ENCODE measurements at places on chromosomes 5 and 9.

- no peak for DNase-seq
These were observed 77.7 kb downstream of the EFNA5 start for GRCh38 chr5:107593009-107593408.

GRCh38 chr9:11551106-11551505, 938.3 kb upstream of the PTPRD start:
- DNase-seq = no peak

DNA sequence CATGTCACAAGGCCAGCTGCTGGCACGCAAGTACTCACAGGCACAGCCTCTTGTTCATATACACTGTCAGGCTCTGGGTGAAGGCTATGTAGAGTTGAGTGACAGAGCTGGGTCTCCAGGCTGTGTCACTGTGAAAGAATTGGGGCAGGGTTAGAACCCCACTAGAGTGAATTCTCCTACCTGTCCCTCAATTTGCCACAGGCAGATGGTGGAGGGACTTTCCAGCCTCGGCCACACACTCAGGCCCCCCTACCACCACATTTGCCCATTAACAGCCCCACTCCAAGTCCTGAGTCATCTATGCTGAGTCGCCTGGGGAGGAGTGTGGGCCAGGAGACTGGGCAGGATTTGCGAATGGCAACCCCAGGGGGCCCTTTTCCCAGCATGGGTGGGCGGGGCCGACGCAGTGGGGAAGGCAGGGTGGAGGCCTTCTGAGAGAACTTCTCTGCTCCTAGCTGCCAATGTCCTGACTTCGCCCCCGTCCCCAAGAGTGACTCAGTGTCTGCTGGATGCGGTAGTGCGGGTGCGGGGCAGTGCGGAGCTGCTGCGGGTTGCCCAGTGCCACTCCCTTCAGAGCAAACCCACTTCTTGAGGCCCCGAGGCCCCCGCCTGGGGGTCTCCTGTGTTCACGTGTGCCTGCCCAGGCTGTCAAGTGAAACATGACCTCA, 50.3 kb upstream of the PSD2 start:
- DNase-seq = peak; percentile 92

DNA sequence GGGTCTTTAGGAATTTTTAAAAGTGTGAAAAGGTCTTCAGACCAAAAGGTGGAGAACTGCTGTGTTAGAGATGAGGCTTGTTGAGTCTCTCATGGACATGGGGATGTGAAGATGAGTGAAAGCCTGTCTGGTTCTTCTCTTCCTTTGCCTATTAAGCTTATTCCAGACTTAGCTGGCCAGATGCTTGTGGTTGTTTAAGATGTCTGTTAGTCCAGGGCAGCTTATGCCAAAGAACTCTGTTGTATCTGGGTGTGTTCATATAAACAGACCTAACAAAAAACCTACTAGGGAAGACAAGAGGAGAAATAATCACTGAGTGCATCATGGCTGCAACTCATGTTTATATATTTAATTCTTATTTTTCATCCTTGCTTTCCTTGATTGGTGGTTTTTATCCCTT, 57.5 kb upstream of the NCS1 start:
- no peak for DNase-seq

DNA sequence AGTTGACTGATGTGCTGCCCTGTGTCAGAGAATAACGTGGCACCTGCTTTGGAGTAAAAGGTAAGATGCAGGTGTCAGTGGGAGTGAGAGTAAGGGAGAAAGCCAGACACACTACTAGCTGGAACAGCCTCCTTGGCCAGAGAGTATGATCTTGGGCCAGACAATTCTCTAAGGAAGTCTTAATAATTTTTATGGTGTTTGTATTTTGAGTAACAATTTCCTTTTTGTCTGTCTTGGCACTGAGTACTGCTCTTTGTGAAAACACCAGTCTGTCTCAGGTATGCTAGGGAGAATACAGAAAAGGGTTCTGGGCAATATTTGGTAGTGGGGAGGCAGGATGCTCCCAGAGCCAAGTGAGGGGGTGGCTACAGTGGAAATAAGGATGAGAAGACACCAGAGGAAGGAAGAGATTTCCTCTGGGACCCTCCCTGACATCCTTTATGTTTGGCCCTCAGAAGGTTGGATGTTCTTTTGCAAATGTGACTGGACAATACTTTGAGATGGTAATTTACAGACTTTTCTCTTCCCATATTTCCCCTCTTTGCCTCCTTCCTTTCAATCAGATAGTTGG, 20.6 kb upstream of the PRDM6 start:
- no peak for DNase-seq

GRCh38 chr5:107372723-107373450, 297.9 kb downstream of the EFNA5 start:
- DNase-seq = no peak

- DNase-seq = no peak
These were observed 358.0 kb downstream of the ENC1 start for GRCh38 chr5:74282490-74282889.

GRCh38 chr5:91373600-91373999, 9.5 kb downstream of the ARRDC3 start:
- DNase-seq = no peak

DNA sequence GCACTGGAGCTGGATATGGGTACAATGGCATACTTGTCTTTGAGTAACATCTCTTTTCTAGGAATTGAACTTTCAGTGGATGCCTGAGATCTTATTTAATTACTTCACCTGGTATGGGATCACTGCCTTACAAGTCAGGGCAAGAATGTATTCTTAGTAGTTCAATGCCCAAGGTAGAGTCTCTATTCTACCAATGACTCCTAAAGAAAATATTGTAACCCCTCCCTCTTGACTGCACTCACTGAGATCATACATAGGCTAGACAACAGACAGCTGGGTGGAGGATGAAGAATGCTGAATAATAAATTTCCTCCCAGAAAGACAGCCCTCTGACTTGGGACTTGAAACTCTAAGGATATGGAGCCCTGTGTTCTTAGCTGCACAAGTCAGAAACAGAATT, 1216.3 kb upstream of the ACO1 start:
- no peak for DNase-seq

DNA sequence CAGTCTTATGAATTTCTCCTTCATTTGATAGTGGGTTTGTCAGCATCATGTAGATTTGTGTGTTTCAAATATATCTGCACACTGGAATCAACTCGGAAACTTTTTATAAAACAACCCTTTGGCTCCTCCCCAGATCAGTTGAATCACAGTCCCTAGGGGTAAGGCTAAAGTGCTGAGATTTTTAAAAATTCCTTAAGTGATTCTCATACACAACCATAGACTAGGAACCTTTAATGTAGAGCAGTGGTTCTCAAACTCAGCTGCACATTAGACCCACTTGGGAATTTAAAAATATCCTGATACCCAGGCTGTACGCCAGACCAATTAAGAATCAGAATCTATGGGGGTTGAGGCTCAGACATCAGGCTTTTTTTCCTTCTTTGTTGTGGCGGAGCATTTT, 17.5 kb upstream of the JAK2 start:
- no peak for DNase-seq

DNA sequence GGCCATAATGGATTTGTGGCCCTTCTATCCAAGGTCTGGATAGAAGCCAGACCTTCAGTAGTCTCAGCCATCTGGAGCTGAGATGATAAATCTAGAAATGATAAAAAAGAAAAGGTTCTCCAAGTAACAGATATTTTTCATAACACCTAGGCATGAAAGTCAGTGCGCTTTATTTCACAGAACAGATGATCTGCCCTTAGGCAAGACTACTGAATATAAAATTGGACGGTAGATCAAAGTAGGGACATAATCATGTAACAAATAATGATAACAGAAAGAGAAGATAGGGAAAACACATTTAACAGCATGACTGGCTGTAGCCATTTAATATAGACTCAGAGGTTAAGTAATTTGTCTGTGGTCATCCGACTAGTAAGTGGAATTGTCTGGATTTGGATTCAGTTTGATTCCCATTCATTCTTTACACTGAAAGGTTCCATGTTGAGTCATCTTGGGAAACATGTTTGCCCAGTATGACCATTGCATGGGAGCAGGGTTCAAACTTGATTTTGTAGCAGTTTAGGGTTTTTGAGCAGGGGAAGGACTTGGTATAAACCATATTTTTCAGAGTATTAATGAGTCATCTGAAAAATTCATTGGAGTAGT, 4.1 kb upstream of the CAVIN4 start:
- DNase-seq = no peak

DNA sequence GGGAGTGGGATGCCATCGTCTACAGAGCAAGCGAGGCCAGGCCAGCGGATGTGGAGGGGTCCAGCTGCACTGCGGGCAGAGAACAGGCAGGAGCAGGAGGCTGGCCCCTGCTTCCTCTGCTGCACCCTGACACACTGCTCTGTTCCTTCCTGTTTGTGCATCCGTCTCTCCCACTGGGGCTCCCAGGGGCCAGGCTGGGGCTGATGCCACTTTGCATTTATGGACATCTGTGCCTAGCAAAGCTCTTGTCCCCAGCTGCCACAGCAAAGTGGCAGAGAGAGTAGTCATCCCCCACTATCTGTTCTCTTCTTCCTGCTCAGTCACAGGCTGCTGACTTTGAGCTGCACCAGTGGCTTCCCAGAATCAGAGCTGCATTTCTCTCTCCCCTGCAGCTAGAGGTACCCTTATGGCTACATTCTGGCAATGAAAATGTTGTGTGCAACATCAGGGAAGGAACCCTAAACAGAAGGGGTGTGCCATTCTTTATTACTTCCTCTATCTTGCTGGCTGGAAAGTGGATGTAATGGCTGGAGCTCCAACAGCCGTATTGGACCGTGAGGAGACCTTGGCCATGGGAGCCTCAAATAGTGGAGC, 4.2 kb upstream of the NINJ1 start:
- DNase-seq = no peak

DNA sequence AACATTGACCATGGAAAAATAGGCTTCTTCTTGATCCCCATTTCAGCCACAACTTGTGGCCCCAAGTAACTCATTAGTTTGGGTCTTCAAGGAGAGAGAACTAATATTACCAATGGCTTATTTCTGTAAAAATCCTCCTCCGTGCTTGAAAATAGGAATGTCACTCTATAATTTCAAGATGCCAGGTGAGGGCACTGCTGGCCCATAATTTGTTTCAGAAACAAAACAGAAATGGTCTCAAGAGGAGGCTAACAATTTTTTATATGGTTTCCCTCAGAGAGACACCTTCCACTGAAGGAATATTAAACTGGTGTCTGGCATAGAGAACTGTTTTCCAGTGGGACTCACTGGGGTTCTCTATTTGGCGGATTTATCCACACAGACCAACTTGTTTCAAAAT, 437.0 kb upstream of the TRPC7 start:
- DNase-seq = no peak

DNA sequence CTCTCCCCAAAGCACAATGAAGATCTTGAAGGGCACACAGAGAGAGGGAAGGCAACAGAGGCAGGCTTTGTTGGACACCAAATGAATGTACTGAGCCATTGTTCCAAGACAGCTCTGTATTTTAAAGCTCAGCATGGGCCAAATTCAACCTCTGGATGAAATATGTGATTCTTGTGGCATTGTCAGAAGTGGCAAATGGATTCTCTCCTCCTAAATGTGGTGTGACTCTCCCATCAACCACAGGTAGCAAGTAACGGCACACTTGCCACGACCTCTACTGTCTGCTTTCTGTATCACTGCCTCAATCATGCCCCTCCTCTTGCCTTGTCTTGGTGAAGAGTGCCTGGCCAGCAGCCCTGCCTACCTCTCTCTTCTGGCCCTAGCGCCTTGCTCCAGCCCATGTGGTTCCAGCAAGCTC, 6.1 kb upstream of the MOB3B start:
- DNase-seq = no peak

DNA sequence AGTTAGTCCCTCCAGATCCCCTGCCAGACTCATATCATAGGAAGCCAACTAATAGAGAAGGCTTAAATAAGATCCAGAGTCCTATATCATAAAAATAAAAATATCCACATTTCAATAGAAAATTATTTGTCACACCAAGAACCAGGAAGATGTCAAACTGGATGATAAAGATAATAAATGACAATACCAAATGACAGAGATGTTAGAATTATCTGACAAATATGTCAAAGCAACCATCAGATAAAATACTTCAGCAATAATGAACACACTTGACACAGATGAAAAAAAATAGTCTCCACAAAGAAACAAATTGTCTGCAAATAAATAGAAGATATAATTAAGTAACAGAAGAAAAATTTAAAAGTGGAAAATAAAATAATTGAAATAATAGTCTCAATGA, 300.7 kb upstream of the FTMT start:
- no peak for DNase-seq

- DNase-seq = peak; percentile 42
These were observed 31.5 kb downstream of the HRH2 start for GRCh38 chr5:175689147-175689991.

DNA sequence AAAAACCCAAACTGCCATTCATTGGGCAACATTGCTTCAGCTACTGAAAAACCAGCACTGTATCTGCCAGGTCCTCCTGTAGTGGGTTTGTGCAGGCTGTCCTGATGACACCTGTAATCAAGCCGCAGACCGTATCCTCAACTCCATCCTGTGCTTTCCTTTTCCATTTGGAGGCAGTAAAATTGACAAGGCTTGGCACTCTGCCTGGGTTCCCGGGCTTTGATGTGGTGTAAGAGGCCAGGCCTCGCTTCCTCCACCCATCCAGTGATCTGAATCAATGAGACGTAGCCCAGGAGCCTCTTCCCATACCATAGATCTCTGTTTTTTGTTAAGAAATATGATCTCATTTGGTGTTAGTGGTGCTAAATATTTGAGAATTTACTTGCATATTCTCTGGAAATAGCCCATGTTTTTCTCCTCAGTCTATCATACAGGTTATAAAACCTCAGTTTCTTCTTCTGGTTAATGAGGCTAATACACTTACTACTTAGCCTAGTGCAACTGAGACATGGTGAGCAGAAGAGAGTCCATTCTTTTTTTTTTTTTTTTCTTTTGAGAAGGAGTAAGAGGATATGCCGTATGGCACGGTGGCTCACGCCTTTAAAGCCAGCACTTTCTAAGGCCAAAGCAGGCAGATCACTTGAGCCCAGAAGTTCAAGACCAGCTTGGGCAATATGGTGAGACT, 34.8 kb downstream of the LSM11 start:
- DNase-seq = no peak

DNA sequence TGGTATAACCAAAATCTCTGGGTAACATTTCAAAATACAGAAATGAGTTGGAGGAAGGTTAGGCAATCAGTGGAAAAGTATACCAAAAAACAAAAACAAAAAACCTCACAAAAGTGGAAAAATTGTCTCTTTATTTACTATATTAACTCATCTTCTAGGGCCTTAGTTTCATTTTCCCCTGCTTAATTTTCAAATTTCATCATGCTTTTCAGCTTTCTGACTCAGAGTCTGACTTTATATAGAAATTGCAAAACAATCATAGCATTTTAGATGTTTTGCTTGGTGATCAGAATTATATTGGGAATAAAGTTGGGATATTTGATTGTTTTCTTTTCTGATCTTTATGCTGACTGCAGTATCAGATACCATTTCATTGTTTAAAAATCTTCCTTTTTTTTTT, 257.0 kb upstream of the PRR16 start:
- no peak for DNase-seq

- no peak for DNase-seq
These were observed 2269.7 kb downstream of the MAT2B start for GRCh38 chr5:165775111-165775510.
